Stromal cell of bone marrow (primary cell): ENCODE measurements at places on chromosomes 3 and 15.

GRCh38 chr3:53800041-53800906 is 45.9 kb downstream of the CHDH start:
- no peak for DNase-seq

DNA sequence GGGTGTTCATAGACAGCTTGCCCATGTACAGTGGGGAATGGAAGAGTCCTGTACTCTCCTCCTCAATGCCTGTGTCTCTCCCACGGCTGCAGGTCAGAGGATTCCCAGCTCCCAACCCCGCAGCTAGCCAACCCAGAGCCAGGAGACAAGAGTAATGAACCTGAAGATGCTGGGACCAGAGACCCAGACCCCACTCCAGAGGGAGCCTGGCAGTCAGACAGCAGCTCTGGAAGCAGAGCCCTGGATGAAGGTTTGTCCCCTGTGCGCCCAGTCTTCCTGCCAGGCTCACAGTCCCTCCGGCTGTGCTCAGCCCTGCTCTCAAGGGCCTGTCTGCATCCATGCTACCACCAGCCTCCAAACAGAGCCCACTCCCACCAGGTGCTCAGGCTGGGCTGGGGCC is 29.5 kb downstream of the EFCC1 start:
- no peak for DNase-seq

GRCh38 chr3:194062830-194063229 is 73.1 kb upstream of the HES1 start:
- no peak for DNase-seq

GRCh38 chr15:27869697-27870281 is 229.3 kb downstream of the OCA2 start:
- no peak for DNase-seq

- no peak for DNase-seq
These were observed 340.7 kb downstream of the CNTN3 start for GRCh38 chr3:74273555-74274402.
